ENCODE measurements at places on chromosomes 5 and 9.

DNA sequence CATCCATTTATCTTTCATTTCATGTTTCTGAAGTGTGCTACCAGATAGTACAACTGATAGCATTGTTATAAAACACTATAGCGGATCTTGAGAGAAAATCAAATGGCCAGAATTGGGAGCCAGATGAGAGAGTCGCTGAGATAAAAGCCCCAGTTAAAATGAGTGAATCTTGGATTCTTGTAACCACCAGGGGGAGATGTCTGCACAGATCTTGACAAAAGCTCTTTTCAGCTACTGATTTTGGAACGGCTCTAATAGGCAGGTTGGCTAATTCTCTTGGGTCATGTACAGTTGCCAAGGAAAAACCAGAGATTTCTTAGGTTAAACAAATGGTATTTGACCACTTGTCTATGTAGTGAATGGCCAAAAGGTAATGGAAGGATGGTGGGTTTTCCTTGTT lies 21.7 kb downstream of the F2RL2 start:
- peak; percentile 72 for DNase-seq

- DNase-seq: no peak
Observed at GRCh38 chr5:133889271-133889905, 79.0 kb downstream of the C5orf15 start.

DNA sequence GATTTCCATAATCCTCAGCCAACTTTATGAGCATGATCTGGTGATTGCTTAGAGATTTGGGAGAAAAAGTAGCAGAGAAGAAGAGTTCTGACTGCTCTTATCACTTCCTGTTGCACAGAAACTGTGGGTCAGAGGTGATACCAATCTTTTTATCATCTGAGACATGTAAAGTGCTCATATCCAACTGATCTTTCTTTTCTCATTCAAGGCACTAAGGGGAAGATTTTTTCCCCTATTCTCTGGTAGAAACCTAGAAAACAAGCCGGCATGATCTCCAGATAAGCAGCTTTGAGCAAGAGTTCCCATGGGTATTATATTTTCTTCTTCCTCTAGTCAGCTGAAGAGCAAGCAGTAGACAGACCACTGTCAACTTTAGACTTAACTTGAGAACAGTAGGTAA lies 29.0 kb upstream of the GPR150 start:
- DNase-seq: no peak

GRCh38 chr5:1294206-1294834 lies 548 bp downstream of the TERT start:
- DNase-seq: no peak

DNA sequence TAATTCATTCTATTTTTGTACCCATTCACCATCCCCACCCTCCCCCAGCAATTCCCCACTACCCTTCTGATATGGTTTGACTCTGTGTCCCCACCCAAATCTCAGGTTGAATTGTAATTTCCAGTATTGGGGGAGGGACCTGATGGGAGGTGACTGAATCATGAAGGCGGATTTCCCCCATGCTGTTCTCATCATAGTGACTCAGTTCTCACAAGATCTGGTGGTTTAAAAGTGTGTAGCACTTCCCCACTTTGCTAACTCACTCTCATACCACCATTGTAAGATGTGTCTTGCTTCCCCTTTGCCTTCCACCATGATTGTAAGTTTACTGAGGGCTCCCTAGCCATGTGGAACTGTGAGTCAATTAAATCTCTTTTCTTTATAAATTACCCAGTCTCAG lies 25.9 kb upstream of the TESK1 start:
- no peak for DNase-seq

GRCh38 chr5:140673187-140673976 lies at the start of gene DND1:
TSS of gene DND1 (minus strand) at chr5:140673576. CDS start at chr5:140673542, 34 bp downstream.
- DNase-seq: no peak

GRCh38 chr5:157546456-157547100 lies 29.0 kb downstream of the ADAM19 start:
- DNase-seq: peak; percentile 72

- DNase-seq: no peak
Observed at GRCh38 chr5:68891718-68892117, 202.1 kb upstream of the SLC30A5 start.

DNA sequence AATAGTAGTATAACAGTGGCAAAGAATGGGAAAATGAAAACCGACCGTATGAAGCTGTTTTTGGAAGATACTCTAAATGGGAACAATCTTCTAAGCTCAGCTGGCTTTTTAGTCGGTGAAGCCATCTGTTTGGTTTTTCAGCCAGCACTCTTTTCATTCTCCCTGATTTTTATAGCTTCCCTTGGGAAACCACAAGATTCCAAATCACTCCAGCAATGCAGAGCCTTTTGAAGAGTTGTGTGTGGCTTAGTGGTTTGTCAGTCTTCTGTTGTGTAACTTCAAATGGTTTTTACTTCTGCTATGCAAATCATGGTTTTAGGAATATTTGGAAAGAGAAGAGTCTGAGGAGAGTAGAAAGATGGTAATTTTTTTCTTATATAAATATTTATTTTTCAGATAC lies 180.7 kb downstream of the KDM4C start:
- peak; percentile 94 for DNase-seq

- no peak for DNase-seq
Observed at GRCh38 chr5:151671950-151672349, 14.8 kb downstream of the SPARC start.

DNA sequence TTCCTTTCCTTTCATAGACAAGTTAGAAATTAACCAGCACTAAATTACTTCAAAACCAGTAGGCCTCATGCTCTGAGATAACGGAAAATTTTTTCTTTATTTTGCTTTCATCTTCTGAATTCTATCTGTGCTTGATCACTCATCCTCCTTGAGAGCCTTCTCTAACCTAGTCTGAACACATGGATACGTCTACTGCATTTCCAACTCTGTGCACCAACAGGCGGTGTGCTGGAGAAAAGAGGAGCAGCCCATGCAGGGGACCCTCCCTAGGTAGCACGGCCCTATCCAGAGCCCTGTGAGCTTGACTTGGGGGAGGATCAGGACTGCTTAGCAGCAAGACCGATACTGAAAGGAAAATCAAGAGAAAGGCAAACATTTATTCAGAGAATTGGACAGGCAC lies 149.8 kb downstream of the AUH start:
- no peak for DNase-seq

DNA sequence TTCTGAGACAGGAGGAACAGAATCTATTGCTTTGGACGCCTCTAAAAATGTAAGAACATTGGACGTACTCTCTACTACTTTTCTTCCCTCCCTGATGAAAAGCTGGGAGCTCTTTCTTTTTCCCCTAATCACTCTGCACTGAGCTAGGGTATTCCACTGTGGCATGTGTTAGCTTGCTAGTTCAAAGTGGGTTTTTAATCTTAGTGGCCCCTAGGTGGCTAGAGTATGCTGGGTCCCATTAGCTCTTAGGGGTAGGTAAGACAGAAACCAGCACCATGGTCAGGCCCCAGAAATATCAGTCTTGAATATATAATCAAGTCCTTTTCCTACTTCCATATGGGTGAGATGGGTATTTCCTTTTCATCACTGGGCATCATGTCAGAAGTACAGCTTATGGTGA lies 945.2 kb upstream of the PTPRD start:
- no peak for DNase-seq

GRCh38 chr5:64834611-64835010 lies 65.9 kb downstream of the CWC27 start:
- no peak for DNase-seq

DNA sequence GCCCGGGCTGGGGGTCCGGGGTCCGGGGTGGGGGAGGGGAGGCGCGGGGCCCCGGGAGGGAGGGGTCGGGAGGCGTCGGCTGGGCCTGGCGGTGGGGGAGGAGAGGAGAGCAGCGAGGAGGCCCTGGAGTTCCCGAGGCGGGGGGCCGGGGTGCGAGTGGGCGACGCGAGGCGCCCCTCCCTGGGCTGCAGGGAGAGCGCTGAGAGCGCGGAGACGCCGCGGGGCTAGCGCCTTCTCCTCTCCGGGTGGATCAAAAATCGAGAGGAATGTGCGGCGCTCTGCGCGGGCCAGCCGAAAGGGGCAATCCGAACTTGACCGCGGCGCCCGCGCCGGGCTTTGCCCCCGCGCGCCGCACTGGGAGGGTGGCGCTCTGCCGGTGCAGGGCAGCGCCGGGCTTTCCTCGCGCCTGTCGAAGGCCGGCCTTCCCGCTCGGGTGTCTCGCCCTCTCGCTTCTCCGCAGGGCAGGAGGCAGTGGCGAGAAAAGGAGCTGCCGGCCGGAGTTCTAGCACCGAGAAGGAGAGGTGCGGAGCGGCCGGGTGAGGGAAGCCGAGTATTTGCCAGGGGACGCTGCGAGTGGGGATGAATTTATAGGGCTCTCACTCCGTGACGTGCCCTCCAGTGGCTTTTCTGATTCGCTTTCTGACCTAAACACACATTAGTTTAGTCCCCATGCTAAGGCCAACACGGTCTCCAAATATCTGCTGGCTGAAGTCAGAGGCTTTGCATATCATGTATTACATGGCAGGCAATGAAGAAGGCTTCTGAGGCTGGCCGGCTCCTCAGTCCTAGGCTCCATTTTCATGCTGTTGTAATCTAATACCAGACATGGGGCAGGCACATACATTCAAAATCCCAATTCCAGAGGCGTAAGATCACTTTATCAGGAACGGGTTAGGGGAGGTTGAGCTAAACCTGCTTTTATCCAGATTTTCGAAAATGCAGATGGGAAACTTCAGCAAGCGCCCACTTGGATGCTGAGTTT lies 503 bp upstream of the GDNF start:
- peak; percentile 84 for DNase-seq
